ENCODE measurements at places on chromosomes 7 and 10.
A peak's percentile ranks its signal among the peaks of the same experiment; 100 is the strongest.

- DNase-seq, result no peak
Observed at GRCh38 chr7:1800902-1801301, 130.8 kb downstream of the ELFN1 start.

- DNase-seq, result no peak
Observed at GRCh38 chr7:149878523-149878921, 4.8 kb downstream of the ATP6V0E2 start.

DNA sequence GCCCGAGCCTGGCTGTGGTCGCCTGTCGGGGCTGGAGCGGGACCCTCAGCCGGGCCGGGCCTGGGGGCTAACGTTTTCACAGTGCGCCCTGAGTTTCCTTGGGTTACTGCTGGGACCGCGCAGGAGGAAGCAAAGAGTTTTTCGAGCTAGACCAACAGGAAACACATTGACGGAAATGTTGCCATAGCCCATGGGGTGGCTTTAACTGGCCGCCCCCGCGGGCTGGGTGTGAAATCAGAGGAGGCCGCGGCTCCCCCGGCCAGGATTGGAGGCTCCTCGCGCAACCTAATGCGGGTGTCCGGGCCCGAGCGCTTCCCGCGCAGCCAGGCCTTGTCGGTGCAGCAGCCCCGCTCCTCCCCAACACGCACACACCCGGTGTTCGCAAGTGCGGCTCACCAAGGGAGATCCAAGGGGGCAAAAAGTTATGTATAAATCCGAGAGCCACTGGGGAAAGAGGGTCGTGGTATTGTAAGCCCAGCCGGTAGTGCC lies 1.9 kb downstream of the HHEX start:
- peak; percentile 57 for DNase-seq

GRCh38 chr10:21702633-21703111 lies 168.6 kb downstream of the MLLT10 start:
- DNase-seq, result no peak

- DNase-seq, result peak; percentile 49
Observed at GRCh38 chr10:53601260-53601875, 828.8 kb upstream of the MBL2 start.

GRCh38 chr10:124303662-124304418 lies 114.9 kb downstream of the OAT start:
- no peak for DNase-seq

DNA sequence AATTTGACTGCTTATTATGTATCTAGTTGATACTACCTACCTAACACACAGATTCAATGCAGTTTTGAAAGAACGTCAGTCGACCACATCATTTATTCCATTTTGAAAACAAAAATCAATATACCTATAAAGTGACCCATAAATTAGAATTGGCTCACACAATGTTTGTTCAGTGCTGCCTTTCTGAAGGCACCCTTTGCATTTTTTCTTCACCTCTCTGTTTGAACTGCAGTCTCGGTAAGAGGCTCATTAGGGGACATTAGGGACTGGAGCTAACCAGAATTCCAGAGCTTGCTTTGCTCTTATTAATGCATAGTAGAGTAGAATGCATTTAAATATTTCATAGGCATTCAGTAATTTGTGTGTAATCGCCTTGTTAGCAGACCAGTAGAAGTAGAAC lies 234.1 kb downstream of the FOXP2 start:
- DNase-seq, result no peak

DNA sequence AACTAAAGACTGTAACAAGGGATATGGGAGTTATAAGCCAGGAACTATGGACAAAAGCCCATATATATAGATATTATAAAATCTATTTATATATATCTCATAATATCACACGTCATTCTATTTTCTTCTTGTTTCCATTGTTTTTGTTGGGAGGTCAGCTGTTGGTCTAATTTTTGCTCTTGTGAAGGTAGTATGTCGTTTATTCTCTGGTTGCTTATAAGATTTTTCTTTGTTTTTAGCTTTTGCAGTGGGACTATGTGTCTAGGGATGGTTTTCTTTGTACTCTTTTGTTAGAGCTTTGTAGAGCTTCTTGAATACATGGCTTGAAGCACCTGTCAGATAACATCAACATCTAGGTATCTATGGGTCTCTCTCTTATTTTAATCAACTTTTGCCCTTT lies 14.0 kb downstream of the ARL4A start:
- no peak for DNase-seq

DNA sequence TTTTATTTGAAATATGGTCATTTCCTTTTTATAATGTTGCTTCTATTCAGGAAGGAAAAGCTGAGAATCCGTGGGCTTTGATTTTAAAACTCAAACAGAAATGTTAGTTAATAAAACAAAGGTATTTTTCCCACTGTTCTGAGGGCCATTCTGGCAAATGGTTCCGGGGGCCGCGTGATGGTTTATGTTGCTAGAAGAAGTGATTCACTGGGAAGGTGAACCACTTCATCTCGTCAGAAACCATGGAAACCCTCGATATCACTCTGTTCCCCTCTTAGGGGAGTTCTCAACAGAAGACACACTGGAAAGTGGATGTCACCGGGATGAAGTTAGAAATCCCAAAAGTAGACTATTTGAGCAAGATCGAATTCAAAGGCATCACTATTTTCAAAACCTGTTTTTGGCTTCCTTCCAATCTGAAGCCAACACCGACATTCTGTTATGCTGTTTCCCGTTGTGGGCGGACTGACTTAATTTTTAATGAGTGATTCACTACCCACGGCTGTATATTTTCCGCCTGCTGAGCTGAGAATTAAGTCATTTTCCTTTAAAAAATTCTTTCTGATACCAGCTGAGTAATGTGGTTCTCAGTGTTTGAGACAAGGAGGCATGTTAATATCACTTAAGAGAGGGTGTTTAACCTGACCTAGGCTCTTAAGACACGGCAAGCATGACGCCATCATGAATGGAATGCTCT lies 84.1 kb downstream of the PTPRE start:
- DNase-seq, result no peak

- DNase-seq, result no peak
Observed at GRCh38 chr10:24568042-24568441, 155.6 kb downstream of the ARHGAP21 start.

DNA sequence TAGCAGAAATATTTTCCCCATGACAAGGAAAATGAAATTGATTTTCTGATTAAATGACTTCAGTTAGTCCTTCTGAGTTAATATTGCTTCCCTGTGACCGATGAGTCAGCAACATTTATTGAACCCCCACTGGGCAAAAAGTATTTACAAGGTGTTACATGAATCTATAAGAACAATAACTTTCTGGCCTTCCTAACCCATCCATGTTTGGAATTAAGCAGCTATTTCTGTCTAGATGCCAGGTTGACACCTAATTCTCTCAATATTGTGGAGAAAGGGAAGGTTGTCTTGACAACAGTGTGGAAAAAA lies 112.9 kb upstream of the JAZF1 start:
- no peak for DNase-seq

DNA sequence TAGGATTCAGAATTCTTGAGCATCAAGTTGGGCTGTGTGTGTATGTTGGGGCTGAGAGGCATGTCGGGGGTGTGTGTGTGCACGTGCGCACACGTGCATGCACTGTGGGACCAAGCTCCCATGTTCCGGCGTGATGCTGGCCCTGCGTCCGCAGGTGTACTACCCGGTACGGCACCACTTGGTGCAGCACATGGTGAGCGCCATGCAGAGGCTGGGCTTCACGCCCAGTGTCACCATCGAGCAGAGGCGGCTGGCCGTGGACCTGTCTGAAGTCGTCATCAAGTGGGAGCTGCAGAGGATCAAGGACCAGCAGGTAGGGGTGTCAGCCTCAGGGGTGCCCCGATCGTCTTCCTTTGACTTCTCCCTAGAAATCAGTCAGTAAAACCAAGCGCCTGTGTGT lies 77.7 kb downstream of the TRRAP start:
- no peak for DNase-seq

DNA sequence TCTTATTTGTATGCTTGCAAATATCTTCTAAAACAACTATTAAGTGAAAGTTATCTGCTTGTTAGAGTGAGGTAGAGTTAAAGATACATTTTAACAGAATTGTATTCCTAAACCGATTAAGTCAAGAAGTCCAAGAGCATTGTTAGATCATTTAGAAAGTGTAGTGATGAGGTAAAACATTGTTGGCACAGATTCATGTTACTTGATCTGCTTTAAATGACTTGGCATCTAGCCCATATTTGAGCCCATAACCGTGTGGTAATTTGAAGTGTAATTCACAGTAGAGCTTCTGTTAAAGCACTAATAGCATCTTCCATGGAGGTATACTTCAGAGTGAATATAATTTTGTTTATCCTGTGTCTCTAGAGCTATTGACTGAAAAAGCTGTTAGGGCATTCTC lies 62.1 kb downstream of the PTEN start:
- no peak for DNase-seq

DNA sequence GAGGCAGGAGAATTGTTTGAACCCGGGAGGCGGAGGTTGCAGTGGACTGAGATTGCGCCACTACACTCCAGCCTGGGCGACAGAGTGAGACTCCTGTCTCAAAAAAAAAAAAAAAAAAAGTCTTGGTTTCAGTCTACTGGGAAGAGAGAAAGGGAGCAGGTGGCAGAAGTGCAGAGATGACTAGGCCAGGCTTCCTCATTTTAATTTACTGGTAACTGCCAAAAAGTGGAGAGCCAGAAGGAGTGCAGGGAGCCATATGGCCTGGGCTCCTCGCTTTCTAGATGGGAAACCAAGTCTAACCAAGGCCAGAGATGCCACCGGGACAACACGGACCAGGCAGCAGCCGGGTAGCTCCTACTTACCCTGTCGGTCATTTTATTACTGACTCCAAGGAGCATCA lies 12.2 kb downstream of the SEPHS1 start:
- no peak for DNase-seq

GRCh38 chr10:21261842-21262294 lies 263.6 kb downstream of the SKIDA1 start:
- DNase-seq, result peak; percentile 19

DNA sequence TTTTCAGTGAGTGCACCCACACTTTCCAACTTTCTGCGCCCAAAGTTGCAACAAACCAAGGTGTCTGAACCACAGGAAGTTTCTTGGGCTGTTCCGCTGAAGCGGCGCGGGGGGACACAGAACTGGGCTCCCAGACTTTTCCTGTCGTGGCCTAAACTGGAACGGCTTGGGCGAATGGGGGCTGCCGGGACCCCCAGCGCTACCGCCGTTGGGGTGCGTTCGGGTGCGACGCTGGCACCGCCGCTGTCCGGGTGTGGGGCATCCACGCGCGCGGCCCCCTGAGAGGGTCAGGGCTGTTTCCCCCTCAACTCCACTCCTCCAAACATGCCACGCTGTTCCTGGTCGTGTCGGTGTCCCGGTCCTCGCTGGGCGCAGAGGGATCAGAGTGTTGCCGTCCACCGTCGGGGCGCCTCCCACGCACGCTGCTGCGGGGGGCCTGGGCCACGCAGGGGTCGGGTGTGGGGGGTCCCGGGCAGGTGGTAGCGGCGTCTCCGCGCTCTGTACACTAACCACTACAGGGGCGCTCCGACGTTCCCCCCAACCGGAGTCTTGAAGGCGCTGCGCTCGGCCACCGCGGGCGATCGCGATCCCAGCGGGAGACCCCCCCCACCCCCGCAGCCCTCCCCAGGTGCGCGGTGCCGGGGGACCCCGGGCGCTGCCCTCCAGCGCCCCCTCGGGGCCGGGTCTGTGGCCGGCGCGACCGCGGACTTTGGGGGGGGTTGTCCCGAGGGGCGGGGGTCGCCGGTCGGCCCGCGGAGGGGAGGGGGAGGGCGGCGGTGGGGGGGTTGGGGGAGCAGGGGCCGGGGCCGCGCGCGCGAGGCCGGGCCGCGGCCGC lies 2.2 kb upstream of the CUX1 start:
- peak; percentile 19 for DNase-seq

DNA sequence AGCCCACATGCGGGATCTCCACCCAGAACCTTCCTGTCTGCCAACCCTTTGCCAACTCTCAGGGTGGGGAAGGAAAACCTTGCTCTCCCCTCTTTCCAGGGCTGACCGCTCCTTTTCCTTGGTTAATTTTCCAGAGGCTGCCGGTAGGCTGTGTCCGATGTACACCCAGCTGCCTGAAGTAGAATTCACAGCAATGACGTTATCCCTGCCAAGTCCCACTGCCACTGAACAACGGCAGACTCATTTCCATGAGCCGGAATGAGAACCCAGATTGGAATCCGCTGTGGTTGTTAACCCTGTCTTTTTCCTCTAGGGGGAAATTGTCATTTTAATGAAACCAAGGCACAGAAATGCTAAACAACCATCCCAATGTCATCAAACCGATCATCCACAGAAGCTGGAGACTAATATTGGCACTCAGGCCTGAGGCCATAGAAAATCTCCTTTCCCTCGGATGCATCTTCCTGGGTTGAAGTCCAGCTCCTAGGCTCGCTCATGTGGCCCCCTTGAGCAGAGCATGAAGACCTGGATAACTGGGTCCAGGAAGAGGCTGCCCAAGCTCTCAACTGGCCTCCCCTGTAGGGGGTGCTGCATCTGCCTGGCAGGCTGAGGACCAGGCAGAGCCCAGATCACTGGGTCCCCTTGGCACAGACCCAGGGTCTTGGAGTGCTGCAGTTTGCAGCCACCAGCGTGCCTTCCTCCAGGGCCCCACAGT lies 30.4 kb downstream of the KLRG2 start:
- no peak for DNase-seq

DNA sequence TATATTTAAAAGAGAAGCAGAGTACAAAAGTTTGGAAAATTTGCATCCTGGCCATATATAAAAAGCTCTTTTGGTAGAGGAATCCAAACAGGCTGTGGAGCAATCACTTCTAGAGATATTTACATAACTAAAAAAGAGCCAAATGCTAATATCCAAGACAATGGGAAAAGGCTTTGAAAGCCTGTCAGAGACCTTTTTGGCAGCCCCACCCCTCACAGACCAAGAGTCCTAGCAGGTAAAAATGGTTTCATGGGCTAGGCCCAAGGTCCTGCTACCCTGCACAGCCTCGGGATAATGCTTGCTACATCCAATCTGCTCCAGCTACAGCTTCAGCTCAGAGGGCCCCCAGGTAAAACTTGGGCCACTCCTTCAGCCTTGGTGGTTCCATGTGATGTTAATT lies 430.2 kb upstream of the KCND2 start:
- DNase-seq, result no peak

GRCh38 chr7:128136215-128136597 lies 104.9 kb upstream of the LEP start:
- DNase-seq, result no peak

GRCh38 chr10:6086375-6087233 lies 2.2 kb upstream of the RBM17 start:
- DNase-seq, result peak; percentile 97

All from pons (tissue), 1 donor.